ENCODE measurements at places on chromosomes 13 and 19.

DNA sequence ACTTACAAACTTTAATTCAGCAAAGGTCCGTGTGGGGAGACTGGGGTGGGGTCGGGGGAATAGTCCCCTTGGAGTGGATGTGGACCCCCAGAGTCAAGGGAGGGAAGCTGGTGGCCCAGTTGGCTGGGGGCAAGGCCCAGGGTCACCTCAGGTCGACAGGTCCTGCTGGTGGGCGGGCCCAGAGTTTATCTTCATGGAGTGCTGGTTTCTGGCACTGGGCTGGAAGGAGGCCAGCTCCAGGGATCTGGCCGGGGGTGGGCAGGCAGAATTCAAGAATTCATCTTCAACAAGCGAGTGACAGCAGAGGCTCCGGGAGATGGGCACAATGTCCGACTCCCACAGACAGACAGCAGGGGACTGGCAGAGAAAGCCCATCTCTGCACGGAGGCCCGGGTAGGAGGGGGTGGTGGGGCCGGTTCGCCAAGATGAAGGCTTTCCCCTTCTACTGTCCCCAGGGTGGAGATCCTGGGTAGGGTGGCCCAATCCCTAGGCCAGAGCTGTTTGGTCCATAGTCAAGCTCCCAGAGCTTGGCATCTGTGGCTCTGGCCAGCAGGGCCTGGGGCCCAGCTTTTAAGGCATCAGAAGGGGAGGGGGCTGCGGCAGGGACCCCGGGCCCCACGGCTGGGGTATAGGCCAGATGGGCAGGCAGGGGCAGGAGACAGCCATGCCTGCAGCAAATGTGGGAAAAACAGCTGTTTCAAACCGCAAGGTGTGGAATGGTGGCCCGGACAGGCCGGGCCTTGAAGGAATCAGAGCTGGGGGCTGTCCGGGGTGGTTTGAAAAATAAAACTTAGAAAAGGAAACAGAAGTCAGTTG is 622 bp upstream of the FDX2 start:
- DNase-seq = no peak

DNA sequence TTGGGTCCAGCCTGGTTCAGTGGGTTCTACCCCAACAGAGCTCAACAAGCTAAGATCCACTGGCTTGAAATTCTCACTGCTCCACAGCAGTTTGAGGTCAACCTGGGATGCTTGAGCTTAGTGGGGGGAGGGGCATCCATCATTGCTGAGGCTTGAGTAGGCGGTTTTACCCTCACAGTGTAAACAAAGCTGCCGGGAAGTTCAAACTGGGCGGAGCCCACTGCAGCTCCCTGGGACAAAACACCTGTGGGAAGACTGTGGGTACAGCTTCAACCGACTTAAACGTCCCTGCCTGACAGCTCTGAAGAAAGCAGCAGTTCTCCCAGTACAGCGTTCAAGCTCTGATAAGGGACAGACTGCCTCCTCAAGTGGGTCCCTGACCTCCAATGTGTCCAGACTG is 1161.9 kb downstream of the UQCRFS1 start:
- no peak for DNase-seq

DNA sequence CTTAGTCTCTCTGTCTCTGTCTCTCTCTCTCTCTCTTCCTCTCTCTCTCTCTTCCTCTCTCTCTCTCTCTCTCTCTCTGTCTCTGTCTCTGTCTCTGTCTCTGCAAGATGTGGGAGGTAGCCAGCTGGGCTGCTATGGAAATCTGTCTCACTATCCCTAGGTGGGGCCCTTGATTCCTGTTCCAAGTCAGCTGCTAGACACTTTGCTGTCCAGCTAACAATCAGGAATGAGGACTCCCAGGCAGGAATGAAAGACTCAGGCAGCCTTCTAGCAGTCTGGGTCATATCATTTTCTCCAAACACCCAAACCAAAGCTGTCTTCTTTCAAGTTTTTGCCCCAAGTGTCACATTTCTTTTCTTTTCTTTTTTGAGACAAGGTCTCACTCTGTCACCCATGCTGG is 23.2 kb downstream of the CATSPERD start:
- no peak for DNase-seq

- DNase-seq = no peak
These were observed 30.9 kb downstream of the RNASEH2B start for GRCh38 chr13:50940509-50940908.

DNA sequence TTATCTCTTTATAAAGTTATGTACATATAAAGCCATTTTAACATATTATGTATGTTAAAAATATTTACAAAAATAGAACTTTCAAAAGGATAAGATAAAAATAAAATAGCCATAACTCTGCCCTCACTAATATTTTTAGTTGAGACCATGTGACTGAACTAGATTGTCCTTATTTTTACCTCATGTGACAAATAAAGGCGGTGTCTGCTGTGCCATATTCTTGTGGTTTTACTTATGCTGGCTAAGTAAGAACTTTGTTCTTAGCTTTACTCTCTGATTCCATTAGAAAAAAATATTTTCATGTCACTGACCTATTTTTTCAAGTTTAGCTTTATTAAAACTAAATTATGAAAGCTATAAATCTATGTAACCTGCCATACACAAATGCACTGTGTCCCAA is 135.6 kb upstream of the TSC22D1 start:
- DNase-seq = no peak

DNA sequence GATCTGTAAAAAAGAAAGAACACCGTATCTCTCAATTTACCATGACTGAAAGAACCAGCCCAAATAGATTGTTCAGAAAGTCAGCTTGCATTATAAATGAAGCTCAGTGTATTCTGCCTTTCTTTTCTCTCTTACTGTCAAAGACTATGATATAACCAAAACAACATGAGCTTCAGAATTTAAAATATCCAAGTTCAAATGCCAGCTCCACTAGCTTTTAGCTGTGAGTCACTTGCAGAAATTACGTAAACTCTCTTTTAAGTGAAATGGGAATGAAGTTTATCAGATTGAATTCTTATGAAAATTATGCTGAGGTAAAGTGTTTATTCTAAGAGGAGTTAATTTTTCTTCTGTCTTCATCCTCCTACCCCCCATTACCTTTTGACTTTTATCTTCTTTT is 20.0 kb upstream of the POSTN start:
- no peak for DNase-seq

GRCh38 chr19:4172861-4173473 is 9.4 kb downstream of the SIRT6 start:
- DNase-seq = peak; percentile 50

DNA sequence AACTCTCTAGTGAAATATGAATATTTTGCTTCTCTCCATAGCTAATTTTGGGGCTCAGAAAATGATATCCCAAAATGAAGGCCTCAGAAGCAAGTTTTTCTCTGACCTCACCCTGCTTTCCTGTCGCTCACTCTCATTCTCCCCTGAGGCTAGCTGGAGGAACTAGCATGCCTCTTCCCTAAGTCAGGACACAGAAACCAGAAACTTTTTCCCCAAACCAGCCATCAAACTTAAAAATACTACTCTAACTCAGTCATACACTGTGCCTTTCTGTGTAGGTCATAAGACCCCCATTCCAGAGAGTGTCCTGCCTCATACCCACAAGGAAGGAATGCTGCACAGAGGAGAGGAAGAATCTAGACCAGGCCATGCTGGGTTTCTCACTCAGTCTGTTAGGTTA is 329.6 kb downstream of the PCDH20 start:
- no peak for DNase-seq

- no peak for DNase-seq
These were observed 222.8 kb downstream of the LIG4 start for GRCh38 chr13:107992542-107992941.

- DNase-seq = no peak
These were observed 133.7 kb downstream of the RAP2A start for GRCh38 chr13:97567510-97568243.

GRCh38 chr13:21595546-21595822 is 8.5 kb downstream of the MICU2 start:
- DNase-seq = no peak

DNA sequence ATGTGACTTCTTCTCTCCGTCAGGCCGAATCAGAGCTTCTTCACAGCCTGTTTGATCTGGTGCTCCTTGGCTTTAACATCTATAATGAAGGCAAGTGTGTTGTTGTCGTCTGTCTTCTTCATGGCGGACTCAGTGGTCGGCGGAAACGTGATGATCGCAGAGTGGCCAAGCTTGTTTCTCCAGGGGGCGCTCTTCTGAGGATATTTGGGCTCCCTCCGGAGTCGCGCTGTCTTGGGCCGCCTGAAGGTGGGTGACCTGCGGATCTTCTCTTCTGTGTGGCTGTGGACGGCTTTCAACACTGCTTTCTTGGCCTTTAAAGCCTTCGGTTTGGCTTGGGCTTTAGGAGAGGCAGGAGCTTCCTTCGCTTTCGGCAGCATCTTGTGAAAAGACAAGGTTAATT is 9.8 kb downstream of the TPRX1 start:
- no peak for DNase-seq

DNA sequence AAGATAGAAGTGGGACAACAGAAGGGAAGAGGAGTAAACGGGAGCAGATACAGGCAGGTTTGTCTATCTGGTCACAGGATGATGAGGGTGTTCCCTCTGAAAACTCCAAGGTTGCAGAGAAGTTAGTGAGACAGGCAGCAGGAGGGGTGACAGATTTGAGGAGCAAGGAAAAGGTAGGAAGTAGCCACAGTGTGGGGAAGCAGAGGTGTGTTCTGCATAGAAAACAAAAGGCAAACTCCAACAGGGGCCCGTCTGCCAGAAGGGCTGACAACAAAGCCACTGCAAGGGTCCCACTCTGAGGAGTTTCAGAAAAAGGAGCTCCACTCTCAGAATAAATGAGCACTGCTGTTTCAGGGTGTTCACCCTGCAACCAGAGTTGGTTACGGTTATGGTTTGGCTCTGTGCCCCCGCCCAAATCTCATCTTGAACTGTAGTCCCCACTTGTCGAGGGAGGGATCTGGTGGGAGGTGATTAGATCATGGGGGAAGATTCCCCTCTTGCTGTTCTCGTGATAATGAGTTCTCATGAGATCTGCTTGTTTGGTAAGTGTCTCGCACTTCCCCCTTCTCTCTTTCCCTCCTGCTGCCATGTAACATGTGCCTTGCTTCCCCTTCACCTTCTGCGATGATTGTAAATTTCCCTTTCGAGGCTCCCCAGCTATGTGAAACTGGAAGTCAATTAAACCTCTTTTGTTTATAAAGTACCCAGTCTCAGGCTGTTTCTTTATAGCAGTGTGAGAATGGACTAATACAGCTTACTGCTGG is 32.1 kb downstream of the SMAD9 start:
- DNase-seq = no peak

GRCh38 chr13:34772881-34773280 is 169.2 kb upstream of the NBEA start:
- DNase-seq = no peak

DNA sequence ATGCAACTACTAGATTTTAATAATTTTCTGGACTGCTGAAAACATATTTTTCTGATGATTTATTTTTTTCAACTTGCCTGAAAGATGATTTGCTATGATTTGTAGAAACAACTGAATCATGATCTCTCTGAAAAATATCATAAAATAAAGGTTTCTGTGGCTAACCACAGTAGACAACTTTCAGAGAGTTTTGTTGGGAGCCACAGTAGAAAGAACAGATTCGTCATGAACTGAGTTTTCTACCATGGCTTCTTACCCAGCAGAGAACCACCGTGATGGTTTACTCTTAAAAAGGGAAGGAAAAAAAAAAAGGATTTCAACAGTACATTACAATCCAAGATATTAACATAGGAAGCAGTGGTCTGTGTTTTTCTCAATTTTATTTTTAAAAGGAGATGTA is 18.0 kb downstream of the ZAR1L start:
- DNase-seq = no peak

DNA sequence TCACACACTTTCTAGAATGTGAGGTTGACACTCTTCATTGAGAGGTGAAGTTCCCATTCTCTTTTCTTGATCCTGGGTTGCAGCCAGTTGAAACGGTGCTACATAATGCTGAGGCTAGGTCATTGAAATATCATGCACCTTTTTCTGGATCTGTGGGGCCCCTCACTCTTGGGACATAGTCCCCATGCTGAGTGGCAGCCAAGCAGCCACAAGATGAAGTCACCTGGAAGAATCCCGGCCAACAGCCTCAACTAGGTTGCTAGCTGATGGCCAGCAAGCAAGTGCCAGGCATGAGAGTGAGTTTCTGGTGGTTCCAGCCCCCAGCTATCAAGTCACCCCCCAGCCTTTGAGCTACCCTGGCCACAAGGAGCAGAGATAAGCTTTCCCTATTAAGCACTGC is 148.5 kb upstream of the TSHZ3 start:
- no peak for DNase-seq

- DNase-seq = no peak
These were observed 935 bp downstream of the ARID3A start for GRCh38 chr19:926589-927350.

GRCh38 chr19:30017172-30017571 is 75.1 kb downstream of the URI1 start:
- DNase-seq = no peak

- DNase-seq = no peak
These were observed 82.4 kb upstream of the IRS2 start for GRCh38 chr13:109868578-109869311.

DNA sequence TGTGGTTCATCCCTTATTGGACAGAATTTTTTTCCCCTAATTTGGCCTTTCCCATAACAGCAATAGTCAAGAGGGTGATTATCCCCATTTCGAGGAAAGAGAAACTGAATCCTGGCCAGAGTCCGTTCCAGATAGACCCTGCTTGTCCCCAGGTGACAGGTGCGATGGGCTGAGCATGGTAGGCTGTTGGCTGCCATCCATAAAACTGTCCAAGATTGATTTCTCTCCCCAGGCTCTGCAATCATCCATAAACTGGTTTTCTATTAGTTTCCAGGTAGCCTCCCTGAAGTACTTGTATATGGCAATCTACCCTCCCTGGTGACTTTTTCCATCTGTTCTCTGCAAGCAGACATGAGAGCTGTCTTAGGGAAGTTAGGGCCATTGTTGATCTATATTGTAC is 25.4 kb downstream of the SERP2 start:
- no peak for DNase-seq

DNA sequence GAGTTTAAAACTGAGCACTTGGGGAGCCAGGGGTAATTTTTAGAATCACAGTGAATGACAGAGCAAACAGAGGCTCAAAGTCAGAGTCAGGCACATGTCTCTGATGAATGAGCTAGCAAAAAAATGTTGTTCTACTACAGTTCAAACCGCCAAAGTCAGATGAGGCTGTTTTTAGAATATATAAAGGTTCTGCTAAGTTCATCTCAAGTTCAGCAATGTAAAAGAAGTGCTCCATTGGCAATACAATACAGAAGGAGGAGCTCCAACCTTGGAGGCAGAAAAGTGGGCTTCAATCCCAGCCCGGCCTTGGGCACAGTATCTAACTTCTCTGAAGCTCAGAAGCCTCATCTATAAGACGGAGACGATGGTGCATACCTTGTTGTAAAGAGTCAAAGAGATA is 70.1 kb upstream of the IPO5 start:
- no peak for DNase-seq

GRCh38 chr19:1049800-1050199 is 9.9 kb downstream of the ABCA7 start:
- DNase-seq = no peak
